Iris pigment epithelial cell (primary cell): ENCODE measurements at places on chromosomes 1 and 21.

GRCh38 chr1:99691175-99691574 lies 45.3 kb downstream of the PALMD start:
- DNase-seq = no peak

- DNase-seq = no peak
These were observed 233.9 kb downstream of the KIF26B start for GRCh38 chr1:245388687-245389086.

DNA sequence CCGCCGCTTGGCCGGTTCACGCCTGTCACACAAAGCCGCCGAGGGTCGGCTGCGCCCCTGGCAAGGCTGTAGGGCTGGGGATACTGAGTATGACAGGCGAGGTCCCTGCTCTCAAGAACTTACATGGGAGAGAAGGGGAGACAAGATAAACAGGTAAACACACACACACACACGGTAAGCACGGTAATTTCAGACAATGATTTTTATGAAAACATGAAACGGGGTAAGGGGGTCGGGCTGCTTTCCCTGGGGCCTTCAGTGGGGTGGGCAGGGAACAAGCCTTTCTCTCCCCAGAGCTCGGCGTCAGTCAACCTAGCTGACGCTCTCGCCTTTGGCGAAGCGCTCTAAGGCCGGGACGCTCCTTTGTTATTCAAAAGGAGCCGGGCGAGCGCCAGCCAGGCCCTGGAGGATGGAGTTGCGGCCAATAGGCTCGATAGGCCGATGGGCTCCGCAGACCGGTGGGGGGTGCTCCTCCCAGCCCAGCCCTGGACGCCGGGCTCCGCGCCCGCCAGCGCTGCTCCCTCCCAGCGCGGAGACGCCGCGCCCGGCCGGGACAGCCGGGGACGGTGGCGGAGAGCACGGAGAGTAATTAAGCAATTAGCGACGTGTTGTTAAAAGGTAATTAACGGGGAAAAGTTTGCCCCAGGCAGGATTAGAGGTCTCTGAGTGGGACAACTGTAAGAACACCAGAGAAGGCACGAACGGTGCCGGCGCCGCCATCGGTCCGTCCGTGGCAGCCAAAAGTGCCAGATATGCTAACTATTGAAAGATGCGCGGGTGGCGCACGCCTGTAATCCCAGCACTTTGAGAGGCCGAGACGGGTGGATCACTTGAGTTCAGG lies 950 bp upstream of the INKA2 start:
- peak; percentile 76 for DNase-seq

GRCh38 chr1:228307218-228308023 lies 99.2 kb downstream of the TRIM11 start:
- no peak for DNase-seq

DNA sequence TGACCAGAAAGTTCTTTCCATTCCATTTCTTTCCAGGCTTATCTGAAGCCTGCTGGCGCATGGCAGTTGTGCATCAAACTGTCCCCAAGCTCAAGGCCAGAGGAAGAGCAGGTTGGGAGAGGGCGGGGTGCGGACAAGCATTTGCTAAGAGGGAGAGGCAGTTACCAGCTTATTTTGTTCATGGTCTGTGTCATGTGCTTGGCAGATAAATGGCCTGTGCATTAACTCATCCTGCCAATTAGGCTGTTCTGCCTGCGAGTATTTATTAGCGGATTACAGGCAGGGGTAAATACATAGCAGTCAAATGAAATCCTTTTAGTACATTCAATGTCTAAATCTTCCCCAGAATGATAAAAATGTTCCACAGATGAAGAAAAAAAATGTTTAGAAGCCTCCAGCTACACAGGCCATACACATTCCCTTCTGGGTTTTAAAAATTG lies 48.9 kb upstream of the B3GALNT2 start:
- no peak for DNase-seq

DNA sequence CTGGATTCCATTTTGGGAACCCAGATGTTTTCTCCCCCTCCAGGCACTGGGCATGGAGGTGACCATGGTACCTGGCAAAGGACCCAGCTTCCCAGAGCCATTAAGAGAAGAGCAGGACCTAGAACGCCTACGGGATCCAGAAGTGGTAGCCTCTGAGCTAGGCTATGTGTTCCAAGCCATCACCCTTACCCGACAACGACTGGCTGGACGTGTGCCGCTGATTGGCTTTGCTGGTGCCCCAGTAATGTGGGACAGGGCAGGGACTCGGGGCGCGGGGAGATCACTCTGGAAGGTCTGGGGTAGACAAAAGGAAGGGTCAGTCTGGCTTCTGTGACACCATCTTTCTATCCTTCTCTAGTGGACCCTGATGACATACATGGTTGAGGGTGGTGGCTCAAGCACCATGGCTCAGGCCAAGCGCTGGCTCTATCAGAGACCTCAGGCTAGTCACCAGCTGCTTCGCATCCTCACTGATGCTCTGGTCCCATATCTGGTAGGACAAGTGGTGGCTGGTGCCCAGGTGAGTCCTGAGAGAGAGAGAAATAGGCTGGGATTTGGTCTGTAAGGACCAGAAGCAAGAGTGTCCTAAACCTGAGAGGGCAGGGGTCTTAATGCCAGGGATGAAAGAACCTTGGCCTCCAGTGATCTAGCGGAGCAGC lies 1.6 kb downstream of the UROD start:
- DNase-seq = no peak

- peak; percentile 52 for DNase-seq
These were observed 65.1 kb downstream of the COL18A1 start for GRCh38 chr21:45470087-45470515.

- no peak for DNase-seq
These were observed 25.6 kb downstream of the TMEM53 start for GRCh38 chr1:44648529-44649250.

DNA sequence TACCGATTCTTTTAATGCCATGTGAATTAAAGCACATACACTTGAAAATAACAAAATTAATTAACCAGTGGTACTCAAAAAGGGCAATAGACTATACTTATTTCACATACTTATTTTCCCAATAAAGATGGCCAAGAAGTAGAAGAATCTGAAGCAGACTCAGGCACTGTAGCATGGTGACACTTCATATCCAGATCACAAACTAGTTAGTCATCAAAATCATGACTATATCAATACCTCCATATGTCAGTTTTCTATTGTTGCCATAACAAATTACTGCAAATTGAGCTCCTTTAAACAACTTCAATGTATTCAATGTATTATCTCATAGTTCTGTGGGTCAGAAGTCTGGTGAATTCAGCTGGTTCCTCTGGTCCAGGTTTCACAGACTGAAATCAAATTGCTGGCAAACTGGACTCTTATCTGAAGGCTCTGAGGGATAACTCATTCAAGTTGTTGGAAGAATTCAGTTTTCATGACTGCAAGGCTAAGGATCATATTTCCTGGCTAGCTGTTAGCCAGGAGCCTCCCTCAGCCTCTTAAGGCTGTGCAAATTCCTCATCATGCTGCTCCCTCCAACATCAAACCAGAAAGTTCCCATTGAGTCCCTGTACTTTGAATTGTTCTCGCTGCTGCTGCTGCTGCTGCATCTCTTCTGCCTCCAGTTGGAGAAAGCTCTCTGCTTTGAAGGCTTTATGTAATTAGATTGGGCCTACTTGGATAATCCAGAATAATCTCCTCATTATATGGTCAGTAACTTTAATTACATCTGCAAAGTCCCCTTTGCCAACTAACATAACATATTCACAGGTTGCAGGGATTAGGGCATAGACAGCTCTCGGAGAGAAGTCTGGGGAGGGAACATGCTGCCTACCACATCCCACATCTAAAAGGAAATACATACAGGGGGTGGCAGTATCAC lies 91.5 kb downstream of the MRPL39 start:
- peak; percentile 61 for DNase-seq
